ENCODE measurements at places on chromosomes 5 and 9.
A peak's percentile ranks its signal among the peaks of the same experiment; 100 is the strongest.

DNA sequence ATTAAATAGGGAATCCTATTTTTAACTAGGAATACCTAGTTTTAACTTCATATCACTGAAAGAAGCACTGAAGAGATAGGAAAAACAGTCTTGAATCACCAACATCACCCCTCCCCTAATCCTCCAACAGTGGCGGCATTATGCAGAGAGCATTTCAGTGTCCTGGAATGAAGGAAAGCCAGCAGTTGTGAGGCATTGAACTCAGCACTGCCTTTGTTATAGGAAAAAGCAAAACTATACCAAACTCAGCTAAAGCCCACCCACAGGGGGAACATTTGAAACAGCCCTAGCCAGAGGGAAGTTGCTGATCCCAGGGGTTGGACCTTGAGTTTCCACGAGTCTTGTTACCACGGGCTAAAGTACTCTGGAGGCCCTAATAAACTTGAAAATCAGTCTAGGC is 310.6 kb upstream of the EDIL3 start:
- DNase-seq, result no peak

- no peak for DNase-seq
These were observed 290.5 kb upstream of the MEF2C start for GRCh38 chr5:89173528-89173927.

DNA sequence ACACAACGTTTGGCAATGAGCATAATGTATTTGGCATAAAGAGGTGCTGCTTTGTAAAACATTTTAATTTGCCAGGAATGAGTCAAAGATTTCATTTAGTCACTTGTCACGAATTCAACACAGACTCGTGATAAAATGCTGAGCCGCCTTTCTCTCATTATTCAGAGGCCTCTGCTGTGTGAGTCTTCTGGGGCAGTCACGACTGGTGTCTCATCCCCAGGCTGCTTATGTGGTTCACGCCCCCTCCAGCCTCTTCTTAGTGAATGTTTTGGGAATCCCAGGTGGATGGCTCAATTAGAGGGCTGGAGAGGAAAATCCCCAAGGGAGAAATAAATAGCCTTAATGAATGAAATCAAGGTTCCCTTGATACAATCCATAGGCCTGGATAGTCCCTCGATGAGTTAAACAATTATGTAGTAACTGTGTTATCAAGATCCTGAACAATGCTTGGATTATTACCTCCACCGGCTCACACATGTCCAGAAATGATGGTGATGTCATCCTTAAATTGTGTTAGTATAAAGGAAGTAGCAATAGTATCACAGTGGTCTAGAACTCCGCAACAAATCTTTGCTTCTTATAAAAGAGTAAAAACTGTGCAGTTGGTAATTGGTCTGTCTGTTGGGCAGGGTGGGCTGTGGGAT is 192.1 kb upstream of the ADAMTS16 start:
- DNase-seq, result peak; percentile 31

GRCh38 chr9:88477300-88477751 is 57.7 kb upstream of the NXNL2 start:
- DNase-seq, result peak; percentile 95

GRCh38 chr5:32514806-32515205 is 70.3 kb upstream of the ZFR start:
- DNase-seq, result no peak

DNA sequence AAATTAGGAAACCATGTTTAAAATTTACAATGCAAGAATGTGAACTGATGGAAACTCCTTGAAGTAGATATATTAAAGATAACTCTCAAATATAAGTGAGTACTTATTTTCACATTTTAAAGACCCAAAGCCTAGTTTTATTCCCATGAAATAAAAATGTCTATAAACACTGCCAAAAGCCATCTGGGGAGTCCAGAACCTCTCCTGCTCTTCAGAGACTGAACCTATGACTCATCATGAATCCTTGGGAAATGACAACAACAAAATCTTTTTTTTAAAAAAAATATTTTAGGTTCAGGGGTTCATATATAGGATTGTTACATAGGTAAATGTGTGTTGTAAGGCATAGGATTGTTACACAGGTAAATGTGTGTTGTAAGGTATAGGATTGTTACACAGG is 33.8 kb upstream of the FYB1 start:
- peak; percentile 72 for DNase-seq

GRCh38 chr5:147479949-147480348 is 29.9 kb downstream of the DPYSL3 start:
- DNase-seq, result peak; percentile 74

DNA sequence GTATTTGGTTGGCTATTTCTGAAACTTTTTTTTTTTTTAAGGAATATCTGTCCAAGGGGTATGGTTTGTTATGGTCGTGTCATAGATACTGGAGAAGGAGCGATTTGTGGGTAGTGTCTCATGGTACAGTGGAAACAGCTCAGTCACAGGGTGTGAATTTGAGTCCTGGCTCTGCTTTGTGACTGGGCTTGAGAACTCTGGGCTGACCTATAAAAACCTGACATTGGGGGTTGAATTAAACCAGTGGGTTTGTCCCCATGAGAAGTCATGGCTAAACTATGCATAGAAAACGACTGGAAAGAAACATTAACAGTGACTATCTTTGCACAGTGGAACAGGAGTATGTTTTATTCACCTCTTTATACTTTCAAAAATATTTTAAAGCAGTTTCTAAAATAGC is 54.7 kb downstream of the MACROH2A1 start:
- DNase-seq, result peak; percentile 77

GRCh38 chr9:132995879-132996278 is 17.4 kb downstream of the GFI1B start:
- DNase-seq, result no peak

GRCh38 chr5:989961-990530 is 18.6 kb upstream of the NKD2 start:
- DNase-seq, result no peak

- no peak for DNase-seq
These were observed 61.1 kb upstream of the UNC5A start for GRCh38 chr5:176748967-176749935.

All from GM23248 (cell line).